Activated effector memory CD4-positive, alpha-beta T cell treated with anti-CD3 and anti-CD28 coated beads, Interleukin-2, amount 50 U/mL, for 16 hours (primary cell): ENCODE measurements at places on chromosomes 11 and 22.

DNA sequence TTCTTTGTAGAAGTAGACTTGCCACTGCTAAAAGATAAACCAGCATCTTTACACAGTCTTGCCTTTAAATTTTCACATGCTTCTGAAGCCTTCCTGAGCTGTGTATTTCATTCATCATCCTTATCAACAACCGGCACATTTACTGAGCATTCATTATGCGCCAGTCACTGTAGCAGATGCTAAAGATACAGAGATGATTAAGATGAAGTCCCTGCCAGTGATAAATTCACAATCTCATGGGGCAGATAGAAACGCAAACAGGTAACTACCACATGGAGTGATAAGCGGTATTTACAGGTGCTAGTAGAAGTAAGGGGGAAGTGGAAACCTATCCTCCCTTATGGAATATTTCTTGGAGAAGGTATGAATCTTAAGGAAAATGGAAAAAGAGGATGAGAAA is 67.2 kb downstream of the PRCP start:
- DNase-seq, result no peak

DNA sequence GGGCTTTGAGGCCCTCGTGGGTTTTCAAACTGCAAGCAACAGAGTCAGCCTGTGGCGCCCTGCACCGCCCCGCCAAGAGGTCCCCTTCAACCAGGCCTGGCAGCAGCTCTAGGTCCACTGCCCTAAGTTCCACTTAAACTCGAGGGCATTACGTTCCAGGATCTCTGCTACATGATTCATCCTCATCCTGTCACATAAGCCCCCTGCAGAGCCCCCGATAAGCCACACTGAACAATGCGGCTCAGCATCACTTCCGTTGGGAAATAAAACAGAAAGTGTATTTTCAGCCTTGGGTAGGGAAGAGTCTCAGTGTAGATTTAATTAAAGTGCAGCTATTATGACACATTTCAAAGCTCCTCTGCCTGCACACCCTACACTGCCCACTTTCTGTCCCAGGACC is 24.6 kb downstream of the SULT4A1 start:
- DNase-seq, result no peak

GRCh38 chr11:71470946-71471345 is 17.9 kb downstream of the NADSYN1 start:
- no peak for DNase-seq

DNA sequence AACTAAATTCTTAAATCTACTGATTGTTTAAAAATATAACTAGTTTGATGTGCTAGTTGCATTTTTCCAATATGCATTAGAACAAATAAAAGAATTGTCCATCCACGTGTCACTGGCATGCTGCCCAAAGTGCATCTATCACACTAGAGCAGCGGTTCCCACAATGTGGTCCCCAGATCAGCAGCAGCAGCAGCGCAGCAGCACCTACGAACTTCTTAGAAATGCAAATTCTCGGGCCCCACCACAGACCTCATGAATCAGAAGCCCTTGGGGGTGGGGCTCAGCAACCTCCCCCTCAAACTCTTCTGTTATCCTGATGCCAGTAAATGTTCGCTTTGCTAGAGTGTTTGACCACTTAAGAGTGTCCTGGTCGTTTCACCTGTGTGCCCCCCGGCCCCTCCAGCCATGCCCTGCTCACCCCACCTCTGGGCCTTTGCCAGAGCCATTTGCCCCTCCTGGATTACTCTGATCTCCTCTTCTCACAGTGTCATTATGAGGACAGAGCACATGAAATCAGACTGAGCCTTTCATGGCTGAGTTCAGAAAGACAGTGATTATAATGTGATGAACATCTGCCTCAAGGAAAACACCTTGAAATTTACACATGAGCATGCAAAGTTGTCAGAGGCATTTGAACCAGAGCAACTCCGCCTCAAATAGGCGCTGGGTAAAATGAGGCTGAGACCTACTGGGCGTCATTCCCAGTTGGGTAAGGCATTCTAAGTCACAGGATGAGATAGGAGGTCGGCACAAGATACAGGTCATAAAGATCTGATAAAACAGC is 12.6 kb upstream of the VSIG10L2 start:
- no peak for DNase-seq

- DNase-seq, result no peak
These were observed 37.2 kb downstream of the TMEM123 start for GRCh38 chr11:102415304-102415916.

DNA sequence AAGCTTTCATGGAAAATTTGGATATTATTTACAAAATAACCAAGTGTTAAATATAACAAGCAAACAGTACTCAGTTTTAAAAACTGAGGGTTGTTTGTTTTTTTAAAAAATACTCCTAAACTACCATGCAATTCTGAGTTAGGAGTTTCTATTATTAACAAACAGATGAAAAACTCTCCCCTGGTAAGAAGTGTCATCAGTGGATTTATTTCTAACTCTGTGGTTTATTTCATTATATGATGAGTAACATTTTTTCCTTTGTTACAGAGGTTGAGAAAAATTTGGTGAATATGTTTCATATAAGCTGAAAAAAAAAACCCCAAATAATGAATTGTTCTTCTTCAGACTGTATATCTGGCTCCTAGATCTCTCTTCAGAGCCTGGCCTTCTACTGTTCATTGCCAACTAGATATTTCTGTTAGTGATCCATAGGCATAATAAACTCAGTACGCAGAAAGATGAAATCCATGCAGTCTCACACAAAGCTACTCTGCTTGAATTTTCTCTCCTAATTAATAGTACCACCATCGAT is 29.4 kb upstream of the PDE3B start:
- no peak for DNase-seq

DNA sequence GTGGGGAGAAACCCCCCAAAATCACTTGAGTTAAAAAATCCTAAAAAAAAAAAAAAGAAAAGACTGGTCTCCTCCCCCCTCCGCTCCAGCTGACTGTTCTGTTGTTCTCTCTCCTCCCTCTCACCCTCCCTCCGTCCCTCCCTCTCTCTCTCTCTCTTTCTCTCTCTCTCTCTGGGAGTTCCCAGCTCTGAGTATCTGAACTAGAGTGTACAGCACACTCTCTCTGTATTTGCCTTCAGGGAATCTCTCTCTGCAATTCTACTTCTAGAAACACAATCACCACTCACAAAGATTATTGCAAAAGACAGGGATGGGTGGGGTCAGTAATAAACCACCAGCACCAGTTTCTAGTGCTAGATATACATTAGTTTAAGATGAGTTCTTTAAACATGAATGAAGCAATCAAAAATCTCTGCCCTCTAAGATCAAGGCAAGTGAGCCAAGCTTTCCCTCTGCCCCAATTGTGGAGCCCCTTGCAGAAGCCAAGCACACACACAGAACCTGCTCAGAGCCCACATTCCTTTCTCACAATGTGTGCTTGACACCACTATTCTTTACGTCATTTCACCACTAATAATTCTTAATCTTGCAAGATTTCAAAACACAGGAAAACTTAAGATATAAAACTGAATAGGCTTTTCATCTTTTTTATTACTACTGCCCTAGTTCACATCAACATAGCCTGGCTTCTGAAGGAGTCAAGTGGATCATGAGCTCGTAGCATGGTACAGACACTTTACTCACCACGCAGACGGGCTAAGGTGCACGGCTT is 133.5 kb downstream of the RBFOX2 start:
- no peak for DNase-seq

DNA sequence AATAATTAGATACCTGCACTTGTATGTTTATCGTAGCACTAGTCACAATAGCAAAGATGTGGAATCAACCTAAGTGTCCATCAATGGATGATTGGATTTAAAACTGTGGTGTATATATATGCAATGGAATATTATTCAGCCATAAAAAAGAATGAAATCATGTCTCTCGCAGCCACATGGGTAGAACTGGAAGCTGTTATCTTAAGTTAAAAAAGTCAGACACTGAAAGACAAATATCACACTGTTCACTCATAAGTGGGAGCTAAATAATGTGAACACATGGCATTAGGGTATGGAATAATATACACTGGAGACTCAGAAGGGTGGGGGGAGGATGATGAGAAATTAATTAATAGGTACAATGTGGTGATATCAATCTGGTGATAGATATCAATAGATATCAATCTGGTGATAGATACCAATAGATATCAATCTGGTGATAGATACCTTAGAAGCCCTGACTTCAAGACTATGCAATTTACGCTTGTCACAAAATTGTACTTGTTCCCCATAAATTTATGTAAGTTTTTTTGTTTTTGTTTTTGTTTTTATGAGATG is 2.0 kb downstream of the LMO2 start:
- DNase-seq, result no peak

GRCh38 chr11:85459304-85459703 is 167.8 kb downstream of the DLG2 start:
- DNase-seq, result no peak

- no peak for DNase-seq
These were observed 7.0 kb upstream of the SLC1A2 start for GRCh38 chr11:35426351-35426750.

- no peak for DNase-seq
These were observed 3.4 kb upstream of the KCTD17 start for GRCh38 chr22:37048133-37048532.

GRCh38 chr22:39995393-39996252 is 869 bp downstream of the FAM83F start:
- DNase-seq, result no peak

GRCh38 chr22:20432244-20432686 is 5.4 kb downstream of the SCARF2 start:
- DNase-seq, result no peak

- DNase-seq, result no peak
These were observed 13.6 kb downstream of the MRPL21 start for GRCh38 chr11:68889948-68890446.

- no peak for DNase-seq
These were observed at the start of gene MLC1 for GRCh38 chr22:50085211-50085972. TSS of gene MLC1 (minus strand) at chr22:50085426. CDS start at chr22:50084902, 524 bp downstream.

DNA sequence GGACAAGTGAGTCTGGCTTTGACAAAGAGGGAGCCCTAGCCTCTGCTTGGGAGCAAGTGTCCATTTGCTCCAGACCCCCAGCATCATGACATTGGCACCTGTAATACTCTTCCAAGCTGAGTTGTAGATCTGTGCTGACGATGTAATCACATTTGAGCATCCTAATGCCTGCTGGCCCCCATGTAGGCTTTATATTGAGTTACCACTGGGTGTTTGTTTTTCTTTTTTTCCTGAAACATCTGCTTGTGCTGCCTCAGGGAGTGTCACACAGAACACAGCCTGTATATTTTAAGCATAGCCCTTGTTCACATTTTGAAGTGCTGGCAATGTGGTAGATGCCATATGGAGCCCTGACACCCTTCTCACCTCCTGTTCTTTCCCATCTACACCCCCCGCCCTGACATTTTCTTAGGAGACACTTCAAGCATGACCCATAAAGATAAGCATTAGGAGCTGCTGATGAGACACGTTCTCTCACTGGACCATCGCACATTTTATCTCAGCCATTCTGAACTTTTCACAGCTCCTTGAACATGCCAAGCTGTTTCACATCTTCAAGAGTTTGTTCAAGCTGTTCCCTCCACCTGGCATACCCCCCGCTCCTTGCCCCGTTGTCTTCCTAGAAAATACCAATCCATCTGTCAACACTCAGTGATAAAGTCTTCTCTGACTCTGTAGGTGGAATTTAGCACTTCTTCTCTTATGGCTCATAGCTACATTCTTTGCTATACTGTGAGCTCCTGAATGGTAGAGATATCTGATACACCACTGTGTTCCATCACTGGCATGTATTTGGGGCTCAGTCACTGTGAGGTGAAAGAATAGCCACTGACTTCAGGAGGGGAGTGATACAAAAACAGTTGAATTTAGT is 128.7 kb downstream of the TRIM44 start:
- no peak for DNase-seq

GRCh38 chr11:120432056-120433018 is 79.2 kb upstream of the GRIK4 start:
- no peak for DNase-seq

DNA sequence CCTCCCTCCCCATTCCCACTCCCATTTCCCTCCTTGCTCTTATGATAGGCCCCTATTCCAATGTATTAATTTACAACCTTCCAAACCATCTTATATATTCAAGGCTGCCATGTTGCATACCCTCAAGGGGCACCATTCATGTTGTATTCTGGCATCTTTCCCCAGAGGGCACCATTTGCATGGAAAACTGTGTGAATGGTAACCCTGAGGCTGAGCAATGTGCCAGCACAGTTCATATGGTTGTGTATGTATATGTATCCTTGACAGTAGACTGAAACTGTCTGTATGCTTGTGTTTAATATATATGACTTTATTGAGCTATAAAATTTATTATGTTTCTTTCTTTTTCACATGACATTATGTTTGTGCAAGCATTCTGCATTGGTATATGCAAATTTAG is 7.3 kb downstream of the RASSF10 start:
- no peak for DNase-seq

DNA sequence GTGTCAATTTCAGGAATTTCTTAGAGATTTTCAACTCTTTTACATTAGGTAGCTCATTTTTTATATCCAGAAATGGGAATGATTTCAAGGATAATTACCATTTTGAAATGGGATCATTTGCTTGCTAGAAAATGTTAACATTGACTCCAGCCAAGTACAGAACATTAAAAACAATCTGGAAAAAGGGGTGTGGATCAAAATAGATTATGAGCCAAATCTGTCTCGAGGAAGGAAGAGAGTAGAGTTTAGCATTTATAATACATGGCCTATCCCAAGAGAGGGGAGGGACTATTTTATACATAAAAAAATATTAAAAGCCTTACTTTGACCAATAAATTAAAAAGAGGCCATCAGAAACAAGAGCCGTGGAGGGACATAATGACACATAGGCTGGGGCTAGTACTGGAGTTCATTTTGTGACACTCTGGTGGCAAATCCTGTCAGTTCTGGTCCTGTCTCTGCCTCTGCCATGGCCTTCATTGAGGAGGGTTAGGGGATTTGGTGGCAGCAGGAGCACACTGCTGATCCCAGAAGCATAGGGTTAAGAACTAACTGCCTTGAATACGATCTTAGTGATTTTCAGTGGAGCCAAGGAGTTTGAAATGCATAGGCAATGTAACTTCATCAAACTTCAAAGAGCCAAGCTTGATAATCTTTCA is 20.4 kb downstream of the PPP6R3 start:
- DNase-seq, result no peak

DNA sequence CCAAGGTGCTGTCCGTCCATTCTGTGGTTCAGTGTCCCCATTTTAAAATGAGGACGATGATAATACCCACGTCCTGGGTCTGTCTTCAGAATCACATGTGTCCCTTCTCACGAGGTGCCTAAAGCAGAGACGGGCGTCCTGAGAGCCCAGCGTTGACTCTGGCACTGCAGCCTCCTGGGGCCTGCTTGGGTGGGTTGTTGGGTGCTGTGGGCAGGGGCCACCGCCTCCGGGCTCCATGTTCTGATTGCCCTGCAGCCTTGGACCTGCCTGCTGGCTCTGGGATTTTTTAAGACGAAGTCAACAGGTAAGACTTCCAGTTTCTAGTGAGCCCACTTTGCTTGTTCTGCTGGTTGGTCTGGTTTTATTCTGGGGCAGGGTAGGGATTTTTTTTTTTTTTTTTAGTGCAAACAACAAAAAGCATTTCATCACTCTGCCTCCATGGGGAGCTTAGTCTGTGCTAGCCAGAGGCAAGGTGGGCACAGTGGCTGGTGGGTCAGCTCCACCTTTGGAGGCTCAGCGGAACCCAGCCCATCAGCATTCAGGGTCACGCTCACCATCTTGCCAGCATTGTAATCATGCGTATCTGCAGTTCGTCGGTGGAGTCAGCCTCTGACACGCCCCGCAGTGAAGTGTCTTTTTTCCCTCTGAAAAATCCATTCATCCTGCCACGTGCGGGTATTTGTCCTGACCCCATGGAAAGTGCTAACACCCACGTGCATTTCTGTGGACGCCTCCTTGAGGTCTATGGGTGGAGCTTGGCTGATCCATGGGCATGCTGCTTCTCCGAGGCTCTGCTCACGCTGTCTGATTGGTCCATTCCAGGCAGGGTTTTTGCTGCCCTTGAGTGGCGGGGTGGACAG is 28.3 kb downstream of the NADSYN1 start:
- DNase-seq, result no peak
